ENCODE measurements at places on chromosomes 1 and 21.

DNA sequence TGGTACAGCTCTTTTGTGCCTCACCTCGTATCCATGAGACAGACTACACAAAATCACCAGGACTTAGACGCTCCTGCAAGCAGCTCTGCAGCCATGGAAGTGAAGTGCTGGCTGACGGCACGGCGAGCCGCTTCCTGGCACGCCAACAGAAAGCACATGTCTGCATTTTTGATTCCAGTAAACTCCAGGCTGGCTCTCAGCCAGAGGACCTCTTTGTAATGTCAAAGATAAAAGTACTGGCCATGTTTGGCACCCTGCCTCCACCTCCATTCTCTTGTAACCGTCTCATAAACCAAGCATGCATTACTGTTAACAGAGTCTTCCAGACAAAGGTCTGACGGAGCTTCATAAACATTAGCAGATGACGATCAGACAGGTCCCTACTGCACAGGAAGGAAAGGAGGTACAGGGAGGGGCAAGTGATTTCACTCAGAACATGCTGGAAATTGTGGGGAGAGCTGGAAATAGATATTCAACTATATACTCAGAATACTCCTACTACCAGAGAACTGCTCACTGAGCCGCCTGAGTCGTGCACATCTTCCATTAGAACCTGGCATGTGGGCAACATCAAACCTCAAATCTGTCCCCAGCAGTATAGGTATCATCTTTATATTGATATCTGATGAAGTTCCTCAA lies 632.0 kb downstream of the SMYD3 start:
- DNase-seq, result no peak

DNA sequence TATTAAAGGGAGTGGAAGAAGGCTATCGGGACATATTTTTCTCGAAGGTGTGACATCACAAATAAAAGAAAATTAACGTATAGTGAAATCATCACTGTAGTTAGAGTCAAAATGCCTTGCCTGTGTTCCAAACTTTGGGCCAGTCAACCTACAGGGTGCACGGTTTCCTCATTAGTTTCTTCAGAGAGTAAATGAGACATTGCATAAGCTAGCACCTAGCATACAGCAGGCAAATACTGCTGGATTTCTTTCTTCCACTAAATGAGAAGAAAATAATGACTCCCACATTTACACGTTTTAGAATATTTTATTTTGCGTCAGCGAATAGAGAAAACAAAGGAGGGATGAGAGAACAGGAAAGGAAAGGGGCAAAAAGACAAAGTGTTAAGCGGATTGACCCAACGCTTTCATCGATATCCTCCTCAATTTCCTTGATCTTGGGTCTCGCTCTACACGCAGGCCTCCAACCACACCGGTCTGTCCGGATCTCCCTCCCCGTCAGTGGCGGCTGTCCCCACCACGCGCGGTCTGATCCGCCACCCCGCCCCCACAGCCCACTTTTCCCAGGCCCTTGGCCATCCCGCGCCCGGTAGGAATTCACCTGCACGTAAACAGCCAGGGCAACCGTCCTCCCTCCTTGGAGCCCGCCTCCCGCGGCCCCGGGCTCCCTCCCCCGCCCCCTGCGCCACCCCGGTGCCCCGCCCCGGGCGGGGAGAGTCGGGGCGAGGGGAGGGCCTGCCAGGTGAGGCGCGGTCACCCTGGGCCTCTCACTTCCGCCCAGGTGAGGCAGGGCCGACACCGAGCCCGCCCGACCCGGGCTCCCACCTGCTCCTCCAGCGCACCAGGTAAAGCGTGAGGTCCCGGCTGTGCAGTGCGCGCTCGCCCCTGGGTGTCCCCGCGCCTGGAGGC lies at the start of gene PATJ:
TSS of gene PATJ (plus strand) at position 770 of the 909 bp plus-strand sequence. CDS start 20,413 bp downstream, outside the sequence.
- peak; percentile 49 for DNase-seq

- no peak for DNase-seq
These were observed 8.7 kb downstream of the CTXND2 start for GRCh38 chr1:150895618-150896017.

DNA sequence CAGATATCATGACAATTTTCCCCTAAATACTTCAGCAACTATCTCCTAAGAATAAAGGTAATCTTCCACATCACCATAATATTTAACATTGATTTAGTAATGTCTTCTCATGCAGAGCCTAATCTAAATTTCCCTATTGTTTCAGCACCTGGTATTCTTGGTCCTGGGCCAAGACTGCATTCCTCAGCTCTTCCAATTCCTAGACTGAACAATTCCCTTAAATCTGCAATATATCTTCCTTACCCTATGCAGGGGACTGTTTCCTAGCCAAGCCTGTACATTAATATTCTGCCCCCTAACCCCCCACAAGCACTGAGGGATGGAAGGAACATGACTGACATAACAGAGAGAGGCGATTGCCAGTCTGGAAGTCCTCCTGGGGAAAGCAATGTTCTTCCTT lies 28.7 kb upstream of the DISP1 start:
- no peak for DNase-seq

- no peak for DNase-seq
These were observed 217.7 kb downstream of the CRB1 start for GRCh38 chr1:197485790-197486189.

DNA sequence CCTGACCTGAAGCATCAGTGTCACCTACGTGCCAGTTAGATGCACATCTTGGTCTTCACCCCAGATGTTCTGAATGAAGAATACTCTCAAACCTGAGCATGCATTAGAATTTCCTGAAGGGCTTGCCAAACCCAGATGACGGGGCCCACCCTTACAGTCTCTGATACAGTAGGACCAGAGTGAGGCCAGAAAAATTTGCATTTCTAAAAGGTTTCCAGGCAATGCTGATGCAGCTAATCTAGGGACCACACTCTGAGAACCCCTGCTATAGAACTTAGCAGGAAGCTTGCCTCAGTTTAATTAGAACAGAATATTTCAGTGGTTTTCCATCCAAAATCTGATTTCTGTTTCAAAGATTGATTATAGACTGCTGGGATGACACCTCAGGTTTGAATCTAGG lies 9.9 kb upstream of the CTBS start:
- DNase-seq, result no peak

GRCh38 chr21:39667353-39667891 lies 54.7 kb downstream of the B3GALT5 start:
- no peak for DNase-seq

GRCh38 chr1:223219846-223220610 lies 77.0 kb upstream of the TLR5 start:
- DNase-seq, result no peak

DNA sequence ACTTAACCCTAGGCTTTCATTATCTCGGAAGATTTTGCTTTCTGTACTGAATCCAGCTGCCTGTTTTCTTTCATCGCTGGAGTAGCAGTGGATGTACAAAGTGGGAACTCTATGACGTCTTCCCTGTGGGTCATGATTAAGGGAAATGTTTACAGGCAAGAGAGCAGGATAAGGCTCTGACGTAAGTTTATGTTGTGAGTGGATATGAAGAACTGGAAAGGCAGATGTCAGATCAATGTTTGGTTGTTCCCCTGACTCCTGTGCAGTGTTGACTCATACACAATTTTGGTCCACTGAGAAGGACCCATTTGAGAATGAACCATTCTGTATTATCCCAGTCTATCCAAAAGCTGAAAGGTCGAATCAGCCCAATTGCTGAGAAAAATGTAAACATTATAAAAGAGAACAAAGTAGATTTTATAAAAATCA lies 292.4 kb downstream of the GRIK1 start:
- no peak for DNase-seq

GRCh38 chr21:44496564-44497550 lies 41.5 kb downstream of the LRRC3 start:
- DNase-seq, result no peak
